Stimulated activated CD8-positive, alpha-beta memory T cell treated with anti-CD3 and anti-CD28 coated beads, Interleukin-4, amount 100 ng/mL, for 1 hour (primary cell): ENCODE measurements at places on chromosomes 12 and 14.

DNA sequence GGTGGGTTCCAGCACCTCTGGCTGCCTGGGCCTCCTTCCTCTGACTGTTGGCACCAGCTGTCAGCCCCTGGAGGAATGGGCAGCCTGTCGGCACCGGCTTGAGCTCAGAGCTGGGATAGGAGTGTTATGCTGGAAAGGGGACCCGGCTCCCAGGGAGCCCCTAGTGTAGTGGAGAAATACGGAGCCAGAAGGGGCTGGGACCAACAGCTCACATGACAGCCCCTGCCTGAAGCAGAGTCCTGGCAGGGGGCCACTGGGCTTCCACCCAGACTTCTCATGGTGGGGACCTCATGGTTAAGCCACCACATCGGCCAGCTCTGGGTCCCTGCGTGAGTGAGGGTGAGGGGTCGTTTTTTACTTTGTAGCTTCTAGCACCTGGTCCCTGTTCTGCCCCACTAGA, 174.5 kb downstream of the TSPAN9 start:
- no peak for DNase-seq

GRCh38 chr12:45406988-45407850, 191.3 kb downstream of the ANO6 start:
- no peak for DNase-seq

DNA sequence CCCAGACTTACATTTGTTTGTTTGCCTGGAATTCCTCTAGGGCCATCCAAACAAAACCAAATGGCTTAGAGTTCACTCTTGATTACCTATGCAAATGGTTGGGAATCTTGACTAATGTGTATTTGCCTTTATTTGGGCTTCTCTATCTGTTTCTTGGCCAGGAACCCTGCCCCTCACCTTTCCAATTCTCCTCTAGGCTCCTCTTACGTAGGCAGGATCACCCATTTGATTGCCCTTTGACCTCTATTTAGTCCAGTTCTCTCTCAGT, 123.0 kb upstream of the DYRK2 start:
- DNase-seq, result no peak

- DNase-seq, result no peak
Observed at GRCh38 chr12:76117067-76117691, 32.7 kb upstream of the NAP1L1 start.

GRCh38 chr12:122865268-122866231, 30.3 kb downstream of the HIP1R start:
- DNase-seq, result no peak

GRCh38 chr12:14540801-14541462, 26.8 kb downstream of the PLBD1 start:
- no peak for DNase-seq

DNA sequence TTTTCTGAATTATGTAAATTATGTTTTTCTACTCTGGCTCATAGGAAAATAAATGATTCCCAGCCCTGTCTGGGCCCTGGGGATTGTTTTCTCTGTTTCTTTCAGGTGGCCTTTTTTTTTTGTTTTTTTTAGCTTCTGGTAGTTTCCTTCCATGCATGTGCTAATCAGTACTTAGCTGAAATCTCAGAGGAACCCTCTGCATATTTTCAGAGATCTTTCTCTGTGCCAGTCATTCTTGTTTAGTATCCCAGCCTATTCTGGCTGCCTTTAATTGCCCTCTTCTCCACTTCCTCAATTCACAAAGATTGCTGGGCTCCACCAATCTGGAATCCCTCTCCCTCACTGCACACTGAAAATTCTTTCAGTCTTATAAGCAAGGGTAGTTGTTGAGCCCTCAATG, 46.9 kb downstream of the CNOT2 start:
- no peak for DNase-seq

DNA sequence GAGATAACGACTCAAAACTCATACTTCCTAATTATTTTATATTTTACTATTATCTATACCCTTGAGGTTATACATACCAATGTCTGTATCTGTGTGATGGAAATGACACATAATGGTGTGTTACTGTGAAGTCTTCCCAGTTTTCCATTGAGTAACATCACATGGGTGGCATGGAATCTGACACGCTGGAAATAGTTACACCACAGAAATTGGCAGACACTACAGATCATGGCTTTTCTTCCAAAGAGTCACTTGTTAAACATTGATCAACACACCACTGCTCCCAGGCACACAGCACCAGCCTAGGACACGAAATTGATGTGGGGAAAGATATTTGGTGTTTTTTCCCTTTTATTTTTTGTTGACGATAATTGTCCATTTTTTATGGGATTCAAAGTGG, 33.0 kb upstream of the VWF start:
- DNase-seq, result no peak

DNA sequence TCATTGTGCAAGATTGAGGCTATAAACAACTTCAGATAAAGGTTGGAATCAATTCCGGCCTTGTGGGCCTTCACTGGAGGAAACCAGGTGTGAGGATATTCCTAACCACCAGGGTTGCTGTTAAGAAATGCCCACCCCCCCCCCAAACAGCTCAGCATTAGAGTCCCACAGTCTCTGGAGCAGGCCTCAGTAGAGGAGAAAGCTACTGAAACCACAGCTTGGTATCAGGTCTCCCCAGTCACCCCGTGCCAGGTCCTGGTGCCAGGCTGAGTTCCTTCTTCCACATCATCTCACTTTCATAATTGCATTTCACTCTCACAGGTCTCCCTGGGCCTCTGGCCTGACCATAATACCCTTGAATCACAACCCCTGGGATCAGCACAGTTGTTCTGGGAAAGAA, 12.5 kb downstream of the GALNT6 start:
- no peak for DNase-seq

DNA sequence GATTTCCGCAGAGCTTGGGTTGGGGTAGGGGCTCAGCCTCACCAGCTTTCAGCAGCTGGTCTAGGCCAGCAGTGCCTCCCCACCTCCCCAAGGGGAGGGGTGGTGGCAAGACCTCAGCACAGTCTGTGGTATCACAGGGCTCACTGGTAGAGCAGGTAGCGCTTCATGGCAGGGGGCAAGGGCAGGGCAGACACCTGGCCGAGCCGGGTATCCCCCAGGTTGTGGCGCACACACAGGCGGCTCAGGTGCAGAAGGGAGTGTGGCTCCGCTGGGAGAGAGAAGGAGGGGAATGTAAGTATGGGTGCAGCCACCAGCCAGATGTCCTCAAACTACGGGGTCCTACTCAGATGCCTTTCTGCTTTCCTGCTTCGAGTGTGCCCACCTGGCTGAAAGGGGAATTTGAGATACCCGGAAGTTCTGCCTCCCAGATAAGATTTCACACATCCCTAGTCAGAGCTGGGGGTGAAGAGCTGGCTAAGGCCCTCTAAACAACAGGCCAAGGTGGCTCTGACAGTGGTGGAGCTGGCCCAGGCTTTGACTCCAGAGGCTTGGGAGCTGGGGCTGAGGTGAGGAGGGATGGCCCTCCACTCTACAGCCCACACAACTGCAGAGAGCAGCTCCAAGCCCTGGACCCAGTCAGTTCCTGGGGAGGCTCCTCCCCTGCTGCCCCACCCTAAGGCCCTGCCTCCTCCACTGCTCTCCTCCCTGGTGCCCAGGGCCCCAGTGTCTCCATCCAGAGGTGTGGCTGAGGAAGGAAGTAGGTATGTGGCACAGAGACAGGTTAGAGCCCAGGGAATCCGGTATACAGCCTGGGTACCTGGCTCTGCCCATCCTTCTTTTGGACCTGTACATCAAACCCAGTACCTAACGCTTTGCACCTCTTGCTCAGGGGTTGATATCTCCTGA, 1.8 kb downstream of the SPSB2 start:
- no peak for DNase-seq

DNA sequence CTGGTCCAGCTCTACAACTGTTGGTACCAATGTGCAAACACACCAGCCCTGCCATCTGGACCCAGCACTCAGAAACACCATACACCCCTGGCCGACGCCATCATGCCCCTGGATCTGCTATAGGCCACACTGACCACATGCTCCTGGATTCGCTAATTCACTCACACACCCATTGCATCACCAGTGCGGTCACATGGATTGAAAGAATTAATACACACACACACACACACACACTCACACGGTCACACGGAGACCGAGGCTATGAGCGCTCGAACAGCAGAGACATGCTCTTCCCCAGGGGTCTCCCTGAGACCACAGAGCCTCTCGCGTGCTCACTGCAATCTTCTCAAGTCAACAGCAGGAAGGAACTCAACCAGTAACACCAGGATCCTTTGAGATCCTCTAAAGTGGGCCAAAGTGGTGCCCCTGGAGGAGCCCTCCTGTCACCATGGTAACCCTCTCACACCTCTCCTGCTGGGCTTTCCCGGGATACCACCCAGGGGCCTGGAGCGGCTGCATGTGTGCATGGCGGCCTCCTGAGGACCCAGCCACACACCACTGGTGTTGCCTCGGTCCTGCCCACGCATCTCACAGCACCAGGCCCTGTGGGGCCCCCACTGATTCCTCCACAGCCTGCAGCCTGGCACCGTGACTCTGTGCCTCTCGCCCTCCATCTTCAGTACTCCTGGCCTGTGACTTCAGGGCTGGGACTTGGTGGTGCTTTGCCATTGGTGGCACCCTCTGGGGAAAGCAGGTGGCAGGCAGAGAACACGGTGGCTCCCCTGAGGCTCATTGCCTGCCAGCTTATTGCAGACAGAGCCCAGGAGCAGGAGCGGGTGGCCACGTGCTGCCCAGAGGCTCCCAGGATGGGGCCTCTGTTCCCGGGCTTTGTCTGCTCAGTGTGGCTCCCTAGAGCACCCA, 15.1 kb downstream of the LRTM2 start:
- no peak for DNase-seq

GRCh38 chr14:38129705-38130104, 78.0 kb upstream of the SSTR1 start:
- DNase-seq, result no peak

- no peak for DNase-seq
Observed at GRCh38 chr12:107238296-107238695, 144.9 kb upstream of the CRY1 start.

DNA sequence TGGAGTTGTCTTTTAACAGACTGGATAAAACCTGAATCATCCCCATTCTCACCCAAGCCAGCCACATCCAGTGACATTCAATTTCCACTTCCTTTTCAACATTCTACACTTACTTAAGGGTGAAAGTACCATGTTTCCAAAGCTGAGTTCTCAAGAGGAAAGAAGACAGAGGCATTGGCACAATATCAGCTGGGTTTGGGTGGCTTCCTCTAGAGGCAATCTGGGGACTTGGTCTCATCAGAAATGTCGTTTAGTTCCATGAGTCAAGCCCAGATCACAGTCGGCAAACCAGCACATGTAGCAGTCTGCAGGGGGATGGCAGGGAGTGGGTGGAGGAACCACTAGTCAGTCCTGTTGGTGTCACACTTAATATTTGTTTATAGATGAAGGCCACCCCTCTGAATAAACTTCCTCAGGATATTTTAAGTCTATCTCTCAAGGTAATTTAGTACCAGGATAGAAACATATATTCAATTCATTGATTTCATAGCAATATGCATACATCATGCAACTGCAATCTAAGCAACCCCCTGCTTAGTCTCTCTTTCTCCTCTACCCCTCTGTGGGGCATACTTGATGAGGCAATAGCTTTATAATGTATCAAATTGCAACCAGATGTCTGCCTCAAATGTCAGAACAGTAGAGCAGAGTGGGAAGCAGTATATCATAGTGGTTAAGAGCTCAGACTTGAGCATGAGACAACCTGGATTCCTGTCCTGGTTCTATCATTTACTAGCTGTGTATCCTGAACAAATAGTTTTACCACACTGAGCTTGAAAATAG, 3.0 kb downstream of the SRRM4 start:
- no peak for DNase-seq

GRCh38 chr14:84390010-84390409, 1139.9 kb upstream of the FLRT2 start:
- no peak for DNase-seq

DNA sequence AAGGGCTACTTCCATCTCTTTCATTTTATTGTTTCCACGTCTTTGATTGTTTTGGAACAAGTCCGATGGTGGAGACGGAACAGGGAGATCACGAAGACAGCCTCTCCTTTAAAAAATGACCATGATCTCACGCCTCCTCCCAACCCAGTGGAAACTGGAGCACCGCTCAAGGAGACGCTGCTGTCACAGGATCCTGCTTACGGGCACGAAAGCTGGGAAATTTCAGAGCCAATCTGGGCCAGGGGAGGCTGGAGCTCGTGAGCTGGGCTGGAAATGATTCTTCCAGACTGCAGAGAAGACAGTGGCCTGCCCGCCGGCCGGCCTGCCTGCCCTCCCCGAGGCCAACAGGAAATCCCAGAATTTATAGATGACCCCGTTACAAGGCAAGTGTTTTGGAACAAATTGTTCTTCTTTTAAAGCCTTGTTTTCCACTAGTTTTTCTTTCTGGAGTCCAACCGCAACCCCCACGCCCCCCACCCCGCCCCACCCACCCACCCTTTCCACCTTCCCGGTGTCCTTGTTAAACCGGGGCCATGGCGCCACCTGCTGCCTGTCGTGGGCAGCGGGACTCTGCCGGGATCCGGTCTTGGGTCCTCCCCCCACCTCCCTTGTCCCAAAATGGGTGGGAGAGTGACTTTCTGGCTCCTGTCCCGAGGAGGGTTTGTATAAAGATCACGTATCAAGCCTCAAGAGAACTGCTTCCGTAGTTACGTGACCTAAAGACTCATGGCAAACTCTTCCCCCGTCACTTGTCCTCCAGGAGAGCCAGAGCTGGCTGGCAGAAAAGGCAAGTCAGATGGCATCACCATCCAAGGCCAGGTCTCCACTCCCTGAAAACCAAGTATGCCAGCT, 40.3 kb downstream of the MAP1LC3B2 start:
- no peak for DNase-seq

- DNase-seq, result no peak
Observed at GRCh38 chr12:130686511-130686991, 29.5 kb downstream of the RIMBP2 start.

- DNase-seq, result no peak
Observed at GRCh38 chr14:42192738-42193653, 586.3 kb downstream of the LRFN5 start.

DNA sequence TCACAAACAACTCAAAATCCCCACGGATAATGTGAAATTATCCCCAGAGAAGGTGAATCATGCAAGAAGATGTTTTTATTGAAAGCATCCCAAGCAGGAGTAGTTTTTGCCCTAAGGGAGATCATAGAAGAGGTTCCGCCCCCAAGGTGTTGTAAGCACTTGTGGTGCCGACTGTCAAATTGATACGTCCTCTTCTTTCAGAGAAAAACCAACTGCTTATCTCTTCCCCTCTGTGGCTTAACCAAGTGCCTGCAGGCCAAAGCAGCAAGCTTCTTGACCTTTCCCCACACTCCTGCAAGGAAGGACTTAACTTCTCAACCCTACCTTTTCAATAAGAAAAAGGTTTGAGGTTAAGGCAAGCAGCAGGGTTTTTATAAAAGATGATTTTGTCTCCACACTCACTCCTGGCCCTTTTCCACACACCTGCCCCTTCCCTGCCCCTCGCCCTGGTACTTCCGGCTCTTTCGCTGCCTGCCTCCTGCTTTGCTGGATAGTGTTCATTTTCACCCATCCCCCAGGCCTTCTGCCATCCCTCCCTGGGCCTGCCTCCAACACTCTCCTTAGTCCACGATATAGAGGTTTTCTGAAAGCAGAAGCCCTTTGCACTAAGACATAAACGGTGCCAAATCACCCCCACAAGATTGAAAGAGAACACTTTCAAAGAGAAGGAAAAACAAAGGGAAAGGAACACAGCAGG, 114.5 kb downstream of the EGLN3 start:
- no peak for DNase-seq

- no peak for DNase-seq
Observed at GRCh38 chr12:109534456-109534855, 38.8 kb downstream of the MMAB start.
